GM12878 (cell line): ENCODE measurements at places on chromosomes 2 and 18. TPM values are rescaled to one million over a fixed set of nuclear protein-coding genes. Genes with fewer than 3 reads are reported as not detected.

- DNase-seq: no peak
- H3K27ac ChIP-seq: no peak overlapping the region
- H3K4me1 ChIP-seq: peaks cover 4% of the 10 kb centered on the region; the same call in 1 of the 2 replicates
- H3K27me3 ChIP-seq: no peaks in the 10 kb centered on the region
Observed at GRCh38 chr2:159290289-159290907, 3.9 kb upstream of the WDSUB1 start.

Gene C2orf66
- polyA plus RNA-seq: not detected in 2 replicates

GRCh38 chr2:64143169-64144056 lies 807 bp downstream of the PELI1 start:
- no peaks in the 10 kb centered on the region for H3K27me3 ChIP-seq
- H3K27ac ChIP-seq: peak overlapping the region; percentile 85
- peaks cover 12% of the 10 kb centered on the region for H3K4me1 ChIP-seq
- H3K4me3 ChIP-seq: peak overlapping the region; percentile 95
- H3K36me3 ChIP-seq: peaks cover 13% of the 10 kb centered on the region; the same call in 1 of the 2 replicates

DNA sequence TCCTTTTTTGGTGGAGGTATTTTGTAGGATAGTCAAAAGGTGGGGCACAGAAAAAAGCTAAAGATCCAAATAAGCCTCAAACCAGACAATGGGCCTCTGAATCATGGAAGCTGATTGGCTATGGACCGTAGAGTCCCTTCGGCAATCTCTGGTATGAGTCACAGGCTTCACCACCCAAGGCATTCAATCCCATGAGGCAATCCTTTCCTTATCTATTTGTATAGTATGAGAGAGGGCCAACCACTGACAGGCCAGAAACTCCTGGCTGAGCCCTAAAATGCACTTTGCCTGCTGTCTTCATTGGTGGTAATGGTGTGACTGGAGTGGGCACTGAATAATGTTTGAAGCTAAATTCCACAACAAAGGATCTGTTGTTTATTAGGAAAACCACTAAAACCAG lies 38.7 kb upstream of the MEX3C start:
- no peak overlapping the region for H3K27ac ChIP-seq
- no peaks in the 10 kb centered on the region; the same call in 1 of the 2 replicates for H3K27me3 ChIP-seq
- H3K4me3 ChIP-seq: no peak overlapping the region
- H3K36me3 ChIP-seq: no peaks in the 10 kb centered on the region
- DNase-seq: no peak

Gene TTR
- not detected in 2 replicates for polyA plus RNA-seq

- no peak overlapping the region for H3K4me3 ChIP-seq
- DNase-seq: no peak
- no peaks in the 10 kb centered on the region for H3K27me3 ChIP-seq
Observed at GRCh38 chr2:25088817-25089516, 47.1 kb downstream of the EFR3B start.

DNA sequence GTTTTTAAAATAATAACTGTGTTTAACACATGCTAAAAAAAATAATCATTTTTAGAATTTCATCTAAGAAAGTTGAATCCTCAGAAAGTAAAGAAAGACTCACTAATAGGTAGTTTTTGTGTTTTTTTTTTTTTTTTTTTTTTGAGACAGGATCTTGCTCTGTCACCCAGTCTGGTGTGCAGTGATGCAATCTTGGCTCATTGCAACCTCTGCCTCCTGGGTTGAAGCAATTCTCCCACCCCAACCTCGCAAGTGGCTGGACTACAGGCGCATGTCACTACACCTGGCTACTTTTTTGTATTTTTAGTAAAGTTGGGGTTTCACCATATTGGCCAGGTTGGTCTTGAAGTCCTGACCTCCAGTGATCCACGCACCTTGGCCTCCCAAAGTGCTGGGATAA lies 7.1 kb downstream of the CKAP2L start:
- H3K36me3 ChIP-seq: peaks cover 26% of the 10 kb centered on the region
- no peak overlapping the region for H3K4me3 ChIP-seq
- no peaks in the 10 kb centered on the region for H3K4me1 ChIP-seq
- H3K27ac ChIP-seq: no peak overlapping the region
- no peaks in the 10 kb centered on the region for H3K27me3 ChIP-seq

DNA sequence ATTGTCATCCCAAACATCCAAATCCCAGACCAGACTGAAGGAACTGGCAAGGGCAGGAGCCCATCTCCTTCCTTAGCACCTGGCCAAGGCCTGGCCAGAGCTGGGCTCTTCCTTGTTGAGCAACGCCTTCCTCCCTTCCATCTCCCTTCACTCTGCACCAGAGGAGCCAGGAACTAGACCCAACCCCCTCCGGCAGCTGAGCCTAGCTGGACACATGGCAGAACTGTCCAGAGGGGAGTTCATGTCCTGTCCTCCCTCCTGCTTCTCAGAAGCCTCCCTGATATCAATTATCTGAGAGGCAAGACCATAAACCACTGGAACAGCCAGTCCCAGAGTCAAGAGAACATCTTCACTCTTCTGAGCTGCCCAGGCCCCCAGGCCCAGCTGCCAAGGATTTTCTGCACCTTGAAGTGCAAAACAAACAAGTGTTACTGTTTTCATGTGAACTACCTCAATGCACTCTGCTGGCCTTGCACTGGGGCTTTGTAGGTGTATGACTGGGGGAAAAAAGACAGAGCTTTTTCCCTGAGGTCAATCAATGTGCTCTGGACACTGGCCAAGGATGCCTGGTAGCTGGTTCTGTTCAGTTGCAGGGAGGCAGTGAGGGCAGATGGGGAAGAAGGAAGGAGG lies 107.6 kb upstream of the MSH6 start:
- no peaks in the 10 kb centered on the region for H3K27me3 ChIP-seq
- H3K27ac ChIP-seq: no peak overlapping the region
- no peaks in the 10 kb centered on the region for H3K36me3 ChIP-seq

Gene FKBP1B
- polyA plus RNA-seq: 0.23 and 0.33 TPM in 2 replicates

GRCh38 chr2:106523976-106524665 lies 37.0 kb downstream of the CD8B2 start:
- no peak overlapping the region for H3K4me3 ChIP-seq
- H3K4me1 ChIP-seq: no peaks in the 10 kb centered on the region
- no peak for DNase-seq
- no peak overlapping the region for H3K27ac ChIP-seq

DNA sequence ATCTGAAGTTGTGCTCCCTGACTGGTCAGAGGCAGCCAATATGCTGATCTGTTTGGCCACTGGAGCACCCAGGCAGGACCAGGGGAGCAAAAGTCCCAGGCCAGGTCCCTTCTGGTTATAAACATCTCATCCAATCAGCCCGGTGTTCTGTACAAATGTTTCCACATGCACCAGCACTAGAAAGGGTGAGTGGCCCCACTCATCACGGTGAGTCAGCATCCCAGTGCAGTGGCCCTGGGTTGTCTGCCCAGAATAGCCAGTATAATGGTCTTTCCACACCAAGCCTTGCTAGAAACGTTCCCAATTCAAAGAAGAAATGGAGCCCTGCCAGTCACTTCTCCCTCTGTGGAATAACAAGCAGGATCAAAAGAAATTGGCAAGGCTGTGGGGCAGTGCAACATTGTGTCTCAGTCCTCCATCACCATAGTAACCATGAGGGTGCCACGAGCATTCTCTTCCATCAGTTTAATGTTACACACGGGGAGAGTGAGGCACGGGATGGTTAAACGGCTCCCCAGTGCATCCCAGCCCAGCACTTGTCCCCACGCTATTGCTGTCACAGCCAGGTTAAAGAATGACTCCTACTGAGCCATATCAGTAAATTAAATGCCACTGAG lies 174.9 kb downstream of the SEPTIN10 start:
- no peak for DNase-seq
- H3K4me1 ChIP-seq: no peaks in the 10 kb centered on the region
- no peak overlapping the region for H3K4me3 ChIP-seq
- H3K27me3 ChIP-seq: no peaks in the 10 kb centered on the region
- no peaks in the 10 kb centered on the region for H3K36me3 ChIP-seq

GRCh38 chr2:197937814-197938213 lies 133.4 kb downstream of the PLCL1 start:
- no peaks in the 10 kb centered on the region for H3K27me3 ChIP-seq
- no peak for DNase-seq
- no peaks in the 10 kb centered on the region for H3K4me1 ChIP-seq
- H3K4me3 ChIP-seq: no peak overlapping the region
- no peak overlapping the region for H3K27ac ChIP-seq

DNA sequence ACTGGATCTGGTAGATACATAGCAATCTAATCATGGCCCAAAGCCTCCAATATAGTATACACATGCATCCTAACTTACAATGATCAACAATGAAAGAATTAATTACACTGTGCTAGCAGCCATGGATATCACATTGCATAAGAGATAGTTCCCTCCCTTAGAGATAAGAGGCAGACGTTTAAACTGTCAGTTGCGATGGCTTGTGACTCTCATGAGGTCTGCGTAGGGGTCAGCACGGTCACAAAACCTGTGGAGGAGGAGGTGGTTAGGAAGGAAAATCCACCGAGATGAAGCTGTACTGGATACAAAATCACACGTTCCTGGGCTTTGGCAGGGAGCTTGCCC lies 800 bp upstream of the RALB start:
- DNase-seq: no peak
- H3K27ac ChIP-seq: no peak overlapping the region
- no peaks in the 10 kb centered on the region for H3K36me3 ChIP-seq
- H3K4me3 ChIP-seq: peak overlapping the region; percentile 91; the same call in 1 of the 2 replicates
- no peaks in the 10 kb centered on the region for H3K27me3 ChIP-seq

Gene TLX2
- 3.8 and 4.5 TPM in 2 replicates for polyA plus RNA-seq

Gene FTCDNL1
- polyA plus RNA-seq: 2.0 and 3.0 TPM in 2 replicates

DNA sequence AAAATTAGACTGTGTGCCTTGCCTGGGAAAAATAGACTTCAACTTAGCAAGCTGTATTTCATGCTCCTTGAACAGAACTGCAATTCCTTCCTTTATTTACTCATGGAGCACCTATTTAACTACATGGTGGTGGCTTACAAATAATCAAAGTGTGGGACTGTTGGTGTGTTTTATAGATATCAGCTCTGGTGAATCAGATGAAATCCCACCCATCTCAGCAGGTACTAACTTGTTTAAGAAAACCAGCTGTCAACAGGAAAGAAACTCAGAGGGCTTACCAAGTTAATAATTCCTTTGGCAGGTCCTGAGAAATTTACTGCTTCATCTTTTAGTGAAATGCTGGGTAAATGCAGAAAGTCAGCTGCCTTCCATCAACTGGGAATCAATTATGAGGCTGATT lies 830.6 kb downstream of the SLC4A3 start:
- no peak for DNase-seq
- no peak overlapping the region for H3K27ac ChIP-seq
- H3K4me3 ChIP-seq: no peak overlapping the region
- H3K27me3 ChIP-seq: no peaks in the 10 kb centered on the region
- H3K4me1 ChIP-seq: no peaks in the 10 kb centered on the region

Gene SH3RF3
- 1.6 and 2.4 TPM in 2 replicates for polyA plus RNA-seq

DNA sequence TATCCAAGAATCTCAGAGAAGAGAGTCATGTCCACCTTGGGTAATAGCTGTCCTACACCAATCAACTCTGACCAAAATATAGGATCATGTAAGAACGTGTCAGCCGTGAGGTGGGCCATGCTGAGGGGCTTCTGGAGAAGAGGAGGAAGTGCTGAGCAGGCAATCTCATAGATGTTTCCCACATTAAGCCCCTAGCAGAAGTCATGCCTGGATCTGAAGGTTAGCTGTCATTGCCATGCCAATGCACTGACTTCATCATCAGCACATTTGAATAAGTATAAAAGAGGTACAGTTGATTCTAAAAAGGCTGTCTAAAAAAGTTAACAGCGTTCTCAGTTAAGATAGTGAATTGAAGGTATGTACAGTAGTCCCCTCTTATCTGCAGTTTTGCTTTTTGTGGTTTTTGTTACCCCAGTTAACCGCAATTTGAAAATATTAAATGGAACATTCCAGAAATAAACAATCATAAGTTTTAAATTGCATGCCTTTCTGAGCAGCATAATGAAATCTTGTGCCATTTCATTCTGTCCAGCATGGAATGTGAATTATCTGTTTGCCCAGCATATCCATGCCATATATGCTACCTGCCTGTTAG lies 67.2 kb upstream of the TMEM17 start:
- H3K27me3 ChIP-seq: peaks cover 2% of the 10 kb centered on the region; the same call in 1 of the 2 replicates
- no peaks in the 10 kb centered on the region for H3K36me3 ChIP-seq
- DNase-seq: no peak
- H3K27ac ChIP-seq: no peak overlapping the region
- no peak overlapping the region for H3K4me3 ChIP-seq

DNA sequence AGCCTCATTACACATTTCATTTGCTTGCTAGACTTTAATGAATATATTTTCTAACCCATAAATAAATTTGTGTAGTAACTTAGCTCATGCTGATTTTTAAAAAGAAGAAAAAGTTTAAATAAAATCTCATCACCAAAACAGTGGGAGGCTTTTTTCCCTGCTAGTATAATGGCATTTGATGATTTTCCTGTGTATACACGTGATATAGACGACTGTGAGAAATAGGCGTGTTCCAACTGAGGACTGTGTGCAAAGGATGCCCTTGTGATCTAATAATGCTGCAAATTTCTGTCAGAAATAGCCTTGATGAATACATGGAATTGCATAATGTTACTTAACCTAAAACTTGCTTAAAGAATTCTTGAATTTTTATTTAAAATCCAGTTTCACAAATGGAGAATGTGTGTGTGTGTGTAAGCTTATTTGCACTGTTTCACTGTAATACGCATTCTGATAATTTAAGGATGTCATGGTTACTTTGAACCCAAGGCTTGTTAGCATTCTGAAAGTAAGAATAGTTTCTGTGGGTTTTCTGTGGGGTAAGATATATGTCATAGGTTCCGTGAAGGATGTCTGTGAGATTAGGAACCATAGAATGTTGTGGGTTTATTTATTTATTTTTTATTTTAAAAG lies 178.0 kb downstream of the DLGAP1 start:
- DNase-seq: no peak
- H3K27me3 ChIP-seq: no peaks in the 10 kb centered on the region
- H3K27ac ChIP-seq: no peak overlapping the region
- no peak overlapping the region for H3K4me3 ChIP-seq
- H3K4me1 ChIP-seq: no peaks in the 10 kb centered on the region

DNA sequence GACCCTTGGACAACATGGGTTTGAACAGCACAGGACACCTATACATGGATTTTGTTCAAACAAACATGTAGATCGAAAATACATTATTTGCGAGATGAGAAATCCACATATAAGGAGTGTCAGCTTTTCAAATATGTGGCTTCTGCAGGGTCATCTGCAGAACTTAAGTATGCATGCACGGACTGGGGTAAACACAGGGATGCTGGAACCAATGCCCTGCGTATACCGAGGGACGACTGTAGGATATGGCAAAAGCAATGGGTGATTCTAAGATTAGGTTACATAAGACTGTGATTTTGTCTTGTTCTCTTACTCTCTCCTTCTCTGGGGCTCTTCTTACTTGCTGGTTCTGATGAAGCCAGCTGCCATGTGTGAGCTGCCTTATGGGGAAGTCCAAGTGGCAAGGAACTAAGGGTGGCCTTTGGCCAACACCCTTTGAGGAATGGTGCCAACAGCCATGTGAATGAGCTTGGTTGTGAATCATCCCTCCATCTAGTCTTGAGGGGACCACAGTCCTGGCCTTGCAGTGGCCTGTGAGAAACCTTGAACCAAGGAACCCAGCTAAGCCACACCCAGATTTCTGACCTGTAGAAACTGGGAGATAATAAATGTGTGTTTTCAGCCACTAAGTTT lies 66.5 kb downstream of the EVA1A start:
- H3K27me3 ChIP-seq: no peaks in the 10 kb centered on the region
- H3K27ac ChIP-seq: no peak overlapping the region
- no peaks in the 10 kb centered on the region for H3K4me1 ChIP-seq
- no peak overlapping the region for H3K4me3 ChIP-seq
- H3K36me3 ChIP-seq: no peaks in the 10 kb centered on the region

GRCh38 chr18:79077181-79077580 lies 8.0 kb downstream of the ATP9B start:
- no peak overlapping the region for H3K4me3 ChIP-seq
- H3K27me3 ChIP-seq: no peaks in the 10 kb centered on the region
- H3K36me3 ChIP-seq: 0 out of 2 replicates have a peak, but pooled peaks cover 4% of the 10 kb centered on the region
